ENCODE measurements at places on chromosomes 1 and 21.

DNA sequence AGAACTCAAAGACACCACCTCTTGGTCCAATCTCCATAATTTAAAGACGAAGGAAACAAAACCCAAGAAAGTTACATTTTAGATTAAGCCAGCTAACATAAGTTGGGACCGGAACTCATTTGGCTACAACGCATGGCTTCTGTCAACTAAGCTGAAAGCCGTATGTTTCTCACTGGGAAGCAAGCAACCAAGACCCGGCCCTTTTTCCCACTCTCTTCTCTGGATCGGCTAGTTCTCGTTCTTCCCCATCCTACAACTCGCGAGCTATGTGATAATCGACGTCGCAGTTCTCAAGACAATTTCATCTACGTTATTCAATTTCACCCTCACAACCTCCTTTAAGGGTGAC, 601 bp downstream of the CCT8 start:
- no peak for DNase-seq

DNA sequence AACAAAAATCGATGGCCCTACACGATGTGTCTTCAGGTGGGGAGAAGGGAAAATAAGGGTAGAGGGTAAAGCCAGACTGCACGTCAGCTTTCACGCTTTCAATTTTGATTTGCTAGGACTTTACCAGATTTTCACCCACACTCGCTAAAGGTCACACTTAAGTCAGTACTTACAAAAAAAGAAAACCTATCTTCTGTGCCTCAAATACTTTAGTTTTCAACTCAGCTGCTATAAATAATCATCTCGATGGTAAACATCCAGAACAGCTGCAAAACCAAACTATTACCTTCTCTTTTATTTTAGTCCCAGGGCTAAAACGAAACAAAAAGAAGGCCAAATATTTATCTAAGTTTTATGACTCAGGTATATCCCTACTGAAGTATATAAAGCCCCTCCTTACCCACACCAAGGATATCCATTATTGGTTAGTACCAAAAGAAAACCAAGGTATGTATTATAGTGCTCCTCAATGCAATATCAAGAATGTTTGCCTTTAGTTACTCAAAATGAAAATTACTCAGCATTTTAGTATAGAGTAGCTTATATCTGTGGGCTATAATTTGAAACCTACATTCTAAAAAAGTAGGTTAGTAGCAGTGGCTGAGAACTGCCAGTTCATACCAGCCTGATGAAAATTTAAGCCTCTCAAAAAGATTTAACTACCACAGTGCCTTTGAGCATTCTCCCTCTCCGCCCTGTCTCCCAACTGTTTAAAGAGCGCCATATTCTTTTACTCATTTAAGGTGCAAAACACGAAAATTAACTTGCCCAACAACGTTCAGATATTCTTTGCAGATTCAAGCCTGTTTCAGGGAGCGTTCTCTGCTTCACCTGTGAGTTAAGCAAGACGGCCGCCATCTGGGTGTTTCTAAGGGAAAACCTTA, 1.5 kb downstream of the CSDE1 start:
- peak; percentile 16 for DNase-seq

- no peak for DNase-seq
These were observed 5.2 kb upstream of the VSIG8 start for GRCh38 chr1:159867664-159868026.

DNA sequence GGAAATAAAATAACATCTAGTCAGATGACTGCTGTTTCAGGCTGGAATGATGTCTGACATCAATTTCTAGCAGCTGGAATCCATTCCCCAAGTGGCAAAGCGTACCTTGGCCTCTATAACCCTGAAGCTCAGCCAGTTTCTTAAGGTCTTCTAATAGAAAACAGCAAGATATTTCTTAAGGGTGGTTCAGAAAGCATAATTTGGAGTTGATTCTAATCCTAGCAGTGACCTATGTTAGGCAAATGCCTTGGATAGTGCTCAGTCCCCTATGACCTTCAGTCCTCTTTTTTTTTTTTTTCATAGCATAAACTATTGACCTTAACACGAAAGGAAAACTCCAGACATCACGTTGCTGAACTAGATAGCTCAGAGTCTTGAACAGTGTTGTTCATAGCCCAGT, 56.5 kb downstream of the LAMC2 start:
- no peak for DNase-seq

DNA sequence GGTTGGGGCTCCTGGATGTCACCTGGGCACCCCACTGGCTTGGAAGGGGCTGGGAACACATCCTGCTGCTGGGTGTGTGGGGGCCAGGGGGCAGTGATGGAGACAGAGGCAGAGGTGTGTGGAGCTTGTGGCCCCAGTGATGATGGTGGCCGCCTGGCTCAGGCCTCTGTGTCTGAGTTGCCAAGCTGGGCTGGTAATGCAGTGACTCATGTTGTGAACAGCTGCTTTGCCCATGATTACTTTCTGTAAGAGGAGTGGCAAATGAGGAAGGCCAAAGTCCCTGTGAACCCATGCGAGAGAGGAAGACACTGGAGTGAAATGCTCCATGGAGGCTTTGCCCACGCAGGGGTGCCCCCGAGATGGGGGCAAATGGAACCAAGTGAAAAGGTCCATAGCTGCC, 86.8 kb downstream of the KCNJ6 start:
- no peak for DNase-seq

- no peak for DNase-seq
These were observed 188.2 kb upstream of the NFIA start for GRCh38 chr1:60894130-60894529.

DNA sequence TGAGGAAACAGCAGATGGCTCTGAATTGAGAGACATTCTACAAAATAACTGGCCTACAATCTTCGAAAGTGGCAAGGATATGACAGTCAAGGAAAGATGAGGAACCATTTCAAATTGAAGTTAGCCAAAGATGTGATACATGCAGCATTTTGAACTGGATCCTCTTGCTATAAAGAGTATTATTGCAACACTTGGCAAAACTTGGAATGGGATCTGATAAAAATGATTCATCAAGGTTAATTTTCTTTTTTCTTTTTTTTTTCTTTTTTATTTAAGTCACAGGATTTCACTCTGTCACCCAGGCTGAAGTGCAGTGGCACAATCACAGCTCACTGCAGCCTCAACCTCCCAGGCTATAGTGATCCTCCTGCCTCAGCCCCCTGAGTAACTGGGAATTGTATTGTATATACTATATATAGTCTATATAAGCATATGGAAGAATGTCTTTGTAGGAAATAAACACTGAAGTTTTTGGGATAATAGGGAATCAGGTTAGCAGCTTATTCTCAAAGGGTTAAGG, 49.8 kb upstream of the GJA8 start:
- no peak for DNase-seq

DNA sequence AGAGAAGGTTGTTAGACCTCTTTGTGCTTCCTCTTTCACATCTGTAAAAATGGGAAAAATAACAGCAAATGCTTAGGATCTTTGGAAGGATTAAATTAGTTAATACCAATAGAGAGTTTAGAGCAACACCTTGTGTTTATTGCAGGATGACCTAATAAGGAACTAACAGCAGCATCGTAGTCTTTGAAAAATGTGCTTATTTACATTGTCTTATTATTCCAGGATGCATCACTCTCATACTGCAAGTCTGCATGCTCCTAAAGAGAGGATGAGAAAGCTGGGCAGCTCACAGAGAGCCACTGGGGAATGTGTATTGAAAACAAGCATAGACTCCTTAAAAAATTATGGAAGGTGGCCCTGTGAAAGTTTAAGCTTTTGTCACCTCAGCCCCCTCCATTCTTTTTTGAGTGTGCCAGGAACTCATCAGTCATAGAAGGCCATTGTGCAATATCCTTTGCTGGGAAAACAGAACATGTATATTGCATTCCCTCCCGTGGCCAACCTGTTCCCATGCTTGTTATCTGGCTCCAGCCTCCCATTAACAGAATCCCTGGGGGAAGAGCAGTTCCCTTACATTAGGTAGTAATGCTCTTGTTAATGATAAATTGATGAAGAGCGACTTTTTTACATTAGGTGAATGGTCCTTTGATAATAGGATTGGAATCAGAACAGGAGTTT, 180.7 kb downstream of the ZNF326 start:
- no peak for DNase-seq

DNA sequence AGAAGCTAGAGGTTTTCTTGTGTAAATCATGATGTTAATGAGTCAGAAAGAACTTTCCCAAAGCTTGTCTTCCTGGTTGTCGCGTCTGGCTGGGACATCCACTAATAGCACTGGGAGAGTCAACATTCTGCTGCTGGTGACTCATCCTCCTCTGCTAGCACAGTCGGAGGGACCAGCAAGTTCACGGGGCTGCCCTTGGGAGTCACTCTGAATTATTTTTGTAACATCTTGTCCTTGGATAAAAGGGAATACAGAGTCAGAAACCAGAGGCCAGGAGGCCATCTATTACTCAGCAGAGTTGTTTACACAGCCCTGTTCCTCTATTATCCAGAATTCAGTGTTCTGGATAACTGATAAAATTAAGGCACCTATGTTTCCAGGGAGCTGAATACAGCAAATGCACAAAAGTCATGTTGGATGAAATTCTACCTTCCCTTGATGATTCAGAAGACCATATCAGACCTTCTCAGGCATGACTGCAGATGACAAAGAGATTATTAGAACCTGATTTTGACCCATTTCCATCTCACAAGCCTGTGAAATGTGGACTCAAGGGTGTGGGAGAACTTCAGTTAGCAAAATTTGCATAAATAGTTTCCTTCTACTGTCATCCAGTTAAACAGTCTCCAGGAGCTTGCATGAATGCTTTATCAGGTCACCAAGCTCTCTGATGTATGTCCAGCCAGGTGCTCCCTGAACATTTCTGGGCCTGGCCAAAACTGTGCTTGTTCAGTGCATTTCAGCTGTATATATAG, 68.1 kb downstream of the JAK1 start:
- no peak for DNase-seq

GRCh38 chr1:26375081-26375480, 2.5 kb upstream of the ZNF683 start:
- DNase-seq, result no peak

GRCh38 chr1:11134251-11134897, 34.7 kb upstream of the EXOSC10 start:
- no peak for DNase-seq

- no peak for DNase-seq
These were observed 16.4 kb upstream of the ATP1A4 start for GRCh38 chr1:160134791-160135572.
